ENCODE measurements at places on chromosomes 3 and 15. TPM values are rescaled to one million over a fixed set of nuclear protein-coding genes. Genes with fewer than 3 reads are reported as not detected.
A peak's percentile ranks its signal among the peaks of the same experiment; 100 is the strongest.

DNA sequence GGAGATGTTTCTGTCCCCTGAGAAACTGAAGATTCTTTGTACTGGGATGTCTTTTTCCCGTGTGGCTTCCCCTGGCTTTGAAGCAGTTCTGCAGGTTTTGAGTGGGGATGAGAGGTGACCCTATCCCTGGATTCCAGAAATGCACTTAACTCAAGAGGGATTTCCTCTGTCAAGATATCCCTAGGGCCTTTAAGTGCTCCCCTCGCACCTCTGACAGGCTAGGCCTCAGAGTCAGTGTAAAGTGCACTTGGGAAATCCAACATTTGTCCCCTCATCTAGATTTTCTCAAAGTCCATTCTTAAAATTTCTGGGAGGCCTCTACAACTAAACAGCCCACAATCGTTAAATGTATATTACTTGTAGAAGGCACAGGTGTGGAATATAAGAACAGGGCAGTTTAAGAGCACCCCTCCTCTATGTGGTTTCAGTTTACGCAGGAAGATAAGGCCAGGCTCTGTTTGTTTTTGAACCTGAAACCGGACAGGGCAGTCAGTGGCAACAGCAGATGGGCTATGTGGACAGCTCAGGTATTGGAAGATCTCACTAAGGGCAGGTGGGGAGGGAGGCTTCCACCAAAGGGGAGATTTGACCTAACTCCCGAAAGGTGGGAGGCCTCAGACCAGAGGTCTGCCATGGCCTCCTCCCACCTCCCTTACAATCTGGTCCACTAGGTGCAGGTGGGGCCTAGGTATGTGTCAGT lies 4.8 kb downstream of the C3orf52 start:
- H3K27ac ChIP-seq = peak overlapping the region; percentile 73
- H3K36me3 ChIP-seq = peaks cover 5% of the 10 kb centered on the region
- peaks cover 57% of the 10 kb centered on the region for H3K4me1 ChIP-seq
- no peak for DNase-seq
- H3K4me3 ChIP-seq = peak overlapping the region; percentile 25

- no peak for DNase-seq
- peaks cover 30% of the 10 kb centered on the region for H3K27me3 ChIP-seq
- H3K27ac ChIP-seq = no peak overlapping the region
- H3K4me1 ChIP-seq = peaks cover 6% of the 10 kb centered on the region
- no peaks in the 10 kb centered on the region for H3K36me3 ChIP-seq
- no peak overlapping the region for H3K4me3 ChIP-seq
Observed at GRCh38 chr3:126284258-126284904, 72.8 kb downstream of the KLF15 start.

DNA sequence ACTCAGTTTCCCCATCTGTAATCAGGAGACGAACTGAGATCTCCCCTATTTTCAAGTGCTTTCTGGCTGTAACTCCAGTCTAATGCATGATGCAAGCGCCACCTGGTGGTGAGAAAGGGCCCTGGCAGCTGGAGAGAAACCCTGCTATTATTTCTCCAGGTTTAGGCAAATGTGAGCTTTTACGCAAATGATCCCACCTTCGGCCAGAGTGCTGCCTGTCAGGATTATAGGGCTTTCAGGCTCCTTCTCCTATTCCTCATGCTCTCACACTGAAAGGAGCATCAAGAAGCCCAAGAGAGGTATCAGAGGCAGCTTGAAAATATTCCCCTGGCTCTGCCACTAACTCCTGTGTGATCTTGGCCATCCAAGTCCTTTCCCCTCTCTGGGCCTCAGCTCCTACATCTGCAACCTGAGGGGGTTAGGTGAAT lies 93.9 kb upstream of the RASGRF1 start:
- H3K27me3 ChIP-seq = peaks cover 12% of the 10 kb centered on the region
- no peaks in the 10 kb centered on the region for H3K4me1 ChIP-seq
- H3K36me3 ChIP-seq = no peaks in the 10 kb centered on the region
- DNase-seq = peak; percentile 60
- no peak overlapping the region for H3K4me3 ChIP-seq

GRCh38 chr3:129424185-129424841 lies 4.1 kb downstream of the EFCAB12 start:
- no peak for DNase-seq
- peaks cover 10% of the 10 kb centered on the region for H3K27me3 ChIP-seq
- H3K36me3 ChIP-seq = peaks cover 5% of the 10 kb centered on the region
- H3K4me3 ChIP-seq = no peak overlapping the region
- peaks cover 23% of the 10 kb centered on the region for H3K4me1 ChIP-seq

- no peak overlapping the region for H3K4me3 ChIP-seq
- no peak overlapping the region for H3K27ac ChIP-seq
- H3K27me3 ChIP-seq = peaks cover 23% of the 10 kb centered on the region
- H3K36me3 ChIP-seq = no peaks in the 10 kb centered on the region
- H3K4me1 ChIP-seq = no peaks in the 10 kb centered on the region
Observed at GRCh38 chr15:80789796-80790195, 10.6 kb downstream of the CEMIP start.

The TMEM207 gene
- not detected for total RNA-seq

- peaks cover 80% of the 10 kb centered on the region for H3K27me3 ChIP-seq
- no peaks in the 10 kb centered on the region for H3K36me3 ChIP-seq
- no peak for DNase-seq
- no peaks in the 10 kb centered on the region for H3K4me1 ChIP-seq
- no peak overlapping the region for H3K4me3 ChIP-seq
Observed at GRCh38 chr3:13653631-13654279, 104.8 kb downstream of the FBLN2 start.

DNA sequence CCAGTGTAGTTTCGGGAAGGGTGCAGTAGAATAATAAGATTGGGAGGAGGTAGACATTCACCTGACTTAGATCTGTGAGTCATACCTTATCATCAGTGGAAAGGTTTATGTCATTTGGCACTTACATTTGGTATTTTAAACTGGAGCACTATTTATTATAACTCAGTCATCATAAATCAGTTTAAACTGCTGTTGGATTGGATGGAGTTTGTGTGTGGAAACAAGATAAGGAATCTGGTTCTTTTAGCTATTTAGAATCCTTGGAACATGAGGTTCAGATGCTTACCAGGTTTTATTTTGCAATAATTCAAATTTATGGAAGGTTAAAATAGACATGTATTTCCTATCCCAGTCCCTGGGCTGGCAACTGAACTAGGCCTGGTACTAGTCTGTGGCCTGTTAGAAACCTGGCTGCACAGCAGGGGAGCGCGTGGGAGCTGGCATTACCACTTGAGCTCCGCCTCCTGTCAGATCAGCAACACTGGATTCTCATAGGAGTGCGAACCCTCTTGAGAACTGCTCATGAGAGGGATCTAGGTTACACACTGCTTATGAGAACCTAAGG lies 34.5 kb downstream of the ZFAND6 start:
- no peak for DNase-seq
- H3K4me3 ChIP-seq = no peak overlapping the region
- peak overlapping the region; percentile 41 for H3K27ac ChIP-seq
- H3K36me3 ChIP-seq = peaks cover 6% of the 10 kb centered on the region
- peaks cover 14% of the 10 kb centered on the region for H3K4me1 ChIP-seq

GRCh38 chr3:125236331-125236903 lies 23.9 kb upstream of the SLC12A8 start:
- H3K27me3 ChIP-seq = no peaks in the 10 kb centered on the region
- no peak for DNase-seq
- H3K4me1 ChIP-seq = peaks cover 4% of the 10 kb centered on the region

The SLC24A5 gene
- total RNA-seq = not detected

The NLGN1 gene
- 5.7 TPM for total RNA-seq

The SEMA6D gene
- 10.6 TPM for total RNA-seq

GRCh38 chr15:96225642-96226259 lies 104.7 kb upstream of the NR2F2 start:
- peaks cover 10% of the 10 kb centered on the region for H3K27me3 ChIP-seq
- H3K4me1 ChIP-seq = peaks cover 4% of the 10 kb centered on the region
- no peak for DNase-seq
- H3K4me3 ChIP-seq = no peak overlapping the region

- H3K36me3 ChIP-seq = no peaks in the 10 kb centered on the region
- no peaks in the 10 kb centered on the region for H3K27me3 ChIP-seq
- H3K27ac ChIP-seq = peak overlapping the region; percentile 49
- no peak for DNase-seq
Observed at GRCh38 chr3:102085431-102086176, 236.3 kb downstream of the NFKBIZ start.

DNA sequence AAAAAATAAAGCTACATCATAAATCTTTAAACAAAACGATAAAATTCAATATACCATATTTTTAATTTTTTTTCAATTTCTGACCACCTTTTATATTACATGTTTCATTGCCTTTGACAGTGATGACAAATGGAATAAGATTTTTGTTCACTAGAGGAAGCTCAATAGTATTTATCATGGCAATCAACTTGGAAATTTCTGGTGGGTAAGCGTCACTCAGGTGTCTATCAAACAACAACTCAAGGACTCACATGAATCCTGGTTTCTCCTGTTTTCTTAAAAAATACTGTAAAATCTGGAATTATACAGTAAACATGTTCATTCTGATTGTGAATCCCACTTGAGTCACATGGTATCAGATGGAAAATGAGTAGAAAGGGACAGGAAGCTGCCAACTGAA lies 782.2 kb downstream of the OTOL1 start:
- no peaks in the 10 kb centered on the region for H3K36me3 ChIP-seq
- no peak for DNase-seq
- H3K4me3 ChIP-seq = no peak overlapping the region
- no peaks in the 10 kb centered on the region for H3K27me3 ChIP-seq
- no peak overlapping the region for H3K27ac ChIP-seq

The GABRR3 gene
- not detected for total RNA-seq

The REC114 gene
- not detected for total RNA-seq

GRCh38 chr3:62319570-62320243 lies 53.6 kb downstream of the FEZF2 start:
- H3K4me3 ChIP-seq = peak overlapping the region; percentile 98
- H3K4me1 ChIP-seq = peaks cover 6% of the 10 kb centered on the region
- no peak overlapping the region for H3K27ac ChIP-seq
- no peaks in the 10 kb centered on the region for H3K27me3 ChIP-seq
- H3K36me3 ChIP-seq = peaks cover 3% of the 10 kb centered on the region

DNA sequence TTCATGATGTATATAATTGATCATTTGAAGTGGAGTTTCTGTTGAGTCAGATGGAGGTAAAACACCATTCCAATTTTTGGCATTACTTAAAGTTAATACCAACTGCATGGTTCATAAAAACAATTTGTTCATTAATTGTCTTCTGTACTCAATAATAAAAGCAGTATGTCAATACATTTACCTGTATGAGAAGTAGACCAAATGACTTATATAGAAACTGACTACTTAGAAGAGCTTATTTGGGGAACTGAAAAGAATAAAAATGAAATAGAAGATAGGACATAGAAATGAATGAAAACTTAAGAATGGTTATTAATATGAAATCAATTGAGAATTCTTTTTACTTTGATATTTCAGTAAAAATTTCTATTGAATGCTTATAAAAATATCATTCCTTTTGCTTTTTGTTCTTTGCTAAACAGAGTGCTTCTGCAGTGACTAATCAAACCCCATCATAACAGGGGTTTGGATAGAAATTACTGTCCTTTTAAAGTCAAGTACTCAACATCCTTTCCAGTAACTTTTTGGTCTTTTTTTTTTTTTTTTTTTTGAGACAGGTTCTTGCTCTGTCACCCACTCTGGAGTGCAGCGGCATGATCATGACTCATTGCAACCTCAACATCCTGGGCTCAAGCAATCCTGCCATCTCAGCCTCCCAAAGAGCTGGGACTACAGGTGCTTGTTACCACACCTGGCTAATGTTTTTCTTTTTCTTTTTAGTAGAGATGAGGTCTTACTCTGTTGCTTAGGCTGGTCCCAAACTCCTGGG lies 6.5 kb upstream of the CRYBG3 start:
- H3K27me3 ChIP-seq = peaks cover 13% of the 10 kb centered on the region
- H3K36me3 ChIP-seq = no peaks in the 10 kb centered on the region
- no peak overlapping the region for H3K4me3 ChIP-seq
- no peak overlapping the region for H3K27ac ChIP-seq

DNA sequence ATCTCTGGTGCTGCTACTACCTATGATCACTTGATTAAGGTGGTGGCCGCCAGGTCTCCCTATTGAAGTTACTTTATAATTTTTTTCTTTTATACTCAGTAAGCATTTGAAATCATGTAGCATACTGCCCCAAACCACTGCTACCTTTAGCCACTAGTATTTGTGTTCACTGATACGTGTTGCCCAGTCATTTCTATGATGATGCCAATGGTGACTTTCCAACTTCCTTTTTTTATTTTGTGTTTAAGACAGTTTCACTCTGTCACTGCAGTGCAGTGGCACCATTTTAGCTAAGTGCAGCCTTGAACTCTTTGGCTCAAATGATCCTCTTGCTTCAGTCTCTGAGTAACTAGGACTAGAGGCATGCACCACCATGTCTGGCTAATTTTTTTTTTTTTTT lies 598.2 kb downstream of the NAALADL2 start:
- H3K4me3 ChIP-seq = no peak overlapping the region
- no peak for DNase-seq
- no peaks in the 10 kb centered on the region for H3K27me3 ChIP-seq
- H3K4me1 ChIP-seq = peaks cover 3% of the 10 kb centered on the region

The KLHL40 gene
- total RNA-seq = not detected

The FBXO22 gene
- 42.9 TPM for total RNA-seq

GRCh38 chr15:93012786-93013185 lies 76.2 kb downstream of the RGMA start:
- no peaks in the 10 kb centered on the region for H3K4me1 ChIP-seq
- H3K27me3 ChIP-seq = no peaks in the 10 kb centered on the region
- DNase-seq = no peak
- H3K4me3 ChIP-seq = no peak overlapping the region
- H3K36me3 ChIP-seq = peaks cover 58% of the 10 kb centered on the region
